ENCODE measurements at places on chromosomes 2 and 18.

DNA sequence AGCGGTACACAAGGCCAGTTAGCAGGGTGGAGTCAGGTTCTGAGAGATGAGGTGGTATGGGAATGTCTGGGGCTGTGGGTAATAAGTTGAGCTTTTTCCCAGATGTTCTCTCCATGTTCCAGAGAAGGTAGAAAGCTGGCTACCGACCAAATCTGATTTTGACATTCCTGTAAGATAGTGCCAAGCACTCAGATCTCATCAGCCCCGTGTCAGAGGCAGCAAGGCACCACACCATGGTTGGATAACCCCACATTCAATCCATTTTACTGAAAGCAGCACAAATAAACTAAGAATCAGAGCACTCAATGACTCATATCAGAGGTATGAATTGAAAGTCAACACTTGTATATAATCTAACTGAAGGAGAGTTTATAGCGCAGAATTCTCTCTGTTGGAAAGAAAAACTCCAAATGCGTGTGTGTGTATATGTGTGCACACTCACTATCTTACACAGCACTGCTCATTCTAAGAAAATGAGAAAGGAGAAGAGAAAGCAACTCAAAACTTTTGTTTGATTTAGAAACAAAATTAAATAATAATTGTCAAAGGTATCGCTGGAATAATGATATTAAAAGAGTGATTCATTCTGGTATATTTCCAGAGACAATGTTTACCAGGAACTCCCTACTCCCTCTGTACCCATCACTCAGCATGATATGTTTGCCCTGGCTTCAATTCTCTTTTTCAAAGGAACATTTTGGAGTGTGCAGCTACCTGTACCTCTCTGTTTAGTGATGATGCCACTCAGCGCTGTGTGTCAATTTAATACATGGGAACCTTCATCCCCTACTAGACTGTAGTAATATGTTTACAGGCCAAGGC is 375.1 kb upstream of the ID2 start:
- no peak for DNase-seq

DNA sequence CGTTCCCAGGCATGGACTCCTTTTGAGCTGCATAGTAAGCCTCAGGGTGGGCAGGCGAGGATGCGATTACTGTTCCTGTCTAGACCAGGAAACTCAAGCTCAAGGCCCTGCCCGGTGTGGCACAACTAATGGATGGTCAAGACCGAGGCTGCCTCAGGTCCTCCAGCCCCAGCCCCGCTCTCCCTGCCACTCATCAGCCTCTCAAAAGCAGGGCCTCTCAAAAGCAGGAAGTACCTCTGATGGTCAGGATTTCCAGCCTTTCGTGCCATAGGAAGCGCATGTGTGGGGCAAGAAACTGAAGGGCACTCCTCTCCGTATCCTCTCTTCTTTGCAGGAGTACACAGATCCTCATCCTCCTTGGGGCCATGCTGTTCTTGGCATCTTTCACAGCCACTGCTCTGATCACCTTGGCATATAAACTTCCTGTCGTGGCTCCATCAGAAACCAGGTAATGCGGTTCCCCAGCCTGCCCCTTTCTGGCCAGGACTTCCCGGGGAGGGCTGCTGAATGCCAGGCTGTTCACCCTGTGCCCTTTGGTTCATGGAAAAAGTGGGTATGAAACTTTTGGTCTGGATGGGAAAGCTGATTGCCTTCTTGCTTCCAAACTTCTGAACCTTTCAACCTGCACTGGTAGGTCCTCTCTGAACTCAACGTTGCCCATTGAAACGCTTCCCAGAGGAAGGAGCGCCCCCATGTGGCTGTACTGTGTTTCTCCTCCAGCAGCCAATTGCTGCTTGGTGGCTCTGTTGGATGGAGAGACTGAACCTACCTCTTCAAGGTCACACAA is 82.8 kb upstream of the SEC11C start:
- peak; percentile 79 for DNase-seq

GRCh38 chr18:56501896-56502295 is 136.5 kb downstream of the TXNL1 start:
- no peak for DNase-seq

GRCh38 chr2:114684403-114684802 is 242.0 kb downstream of the DPP10 start:
- DNase-seq: no peak

- no peak for DNase-seq
Observed at GRCh38 chr2:46793423-46794416, 121.9 kb downstream of the MCFD2 start.

GRCh38 chr2:237240252-237240651 is 154.6 kb downstream of the COPS8 start:
- no peak for DNase-seq

DNA sequence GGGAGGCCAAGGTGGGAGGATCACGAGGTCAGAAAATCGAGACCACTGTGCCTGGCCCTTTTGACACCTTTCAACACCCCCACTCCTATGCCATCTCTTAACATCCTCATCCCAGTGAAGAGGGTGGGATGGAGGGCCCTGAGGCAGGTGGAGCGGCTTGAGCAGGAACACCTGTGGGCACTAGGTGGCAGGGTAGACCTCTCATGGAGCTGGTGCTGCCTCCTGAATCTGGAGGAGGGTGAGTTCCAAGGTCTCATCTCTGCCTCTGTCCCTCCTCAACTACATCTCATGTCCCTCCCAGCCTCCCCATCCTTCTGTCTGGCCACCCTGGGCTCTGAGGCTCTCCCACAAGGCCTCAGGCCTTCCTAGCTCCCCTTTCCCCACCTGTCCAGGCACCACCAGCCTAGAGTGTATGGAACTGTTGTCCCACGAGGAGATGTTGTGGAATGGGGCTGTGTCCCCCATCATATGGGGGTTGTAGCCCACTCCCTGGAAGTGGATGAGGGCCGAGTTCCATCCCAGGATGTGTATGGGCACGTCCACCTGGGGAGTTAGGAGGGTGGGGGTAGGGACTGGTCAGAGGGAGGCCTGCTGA is 17.0 kb upstream of the CRYBA2 start:
- DNase-seq: peak; percentile 45

- no peak for DNase-seq
Observed at GRCh38 chr2:48541666-48542389, 11.9 kb downstream of the STON1 start.

GRCh38 chr2:237998530-237998929 is 31.7 kb downstream of the UBE2F start:
- peak; percentile 55 for DNase-seq

GRCh38 chr18:12930376-12930775 is 17.4 kb upstream of the SEH1L start:
- no peak for DNase-seq

DNA sequence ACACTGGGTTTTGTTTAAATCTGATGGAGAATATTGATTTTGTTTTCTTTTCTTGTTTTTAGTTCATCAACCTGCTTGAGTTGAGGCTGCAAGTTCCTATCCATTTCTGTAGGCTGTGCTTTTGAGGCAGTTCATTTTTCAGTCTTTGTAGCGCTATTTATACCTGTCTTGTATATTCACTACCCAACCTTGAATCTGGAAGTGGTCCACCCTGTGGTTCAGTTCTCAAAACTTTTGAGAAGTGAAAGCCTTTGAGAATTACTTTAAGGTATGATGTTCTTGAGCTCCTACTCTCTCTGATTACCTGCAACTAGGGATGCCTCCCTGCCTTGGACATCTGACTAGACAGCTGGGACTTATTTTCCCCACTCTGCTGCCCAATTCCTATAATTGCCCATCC is 53.5 kb upstream of the KCNE4 start:
- no peak for DNase-seq

GRCh38 chr2:33123216-33123615 is 176.5 kb downstream of the LTBP1 start:
- DNase-seq: no peak

- no peak for DNase-seq
Observed at GRCh38 chr2:216721141-216721540, 25.8 kb upstream of the IGFBP5 start.
